ENCODE measurements at places on chromosomes 7 and 10. TPM values are rescaled to one million over a fixed set of nuclear protein-coding genes. Genes with fewer than 3 reads are reported as not detected.

CPN1 gene
- total RNA-seq, result not detected

DNA sequence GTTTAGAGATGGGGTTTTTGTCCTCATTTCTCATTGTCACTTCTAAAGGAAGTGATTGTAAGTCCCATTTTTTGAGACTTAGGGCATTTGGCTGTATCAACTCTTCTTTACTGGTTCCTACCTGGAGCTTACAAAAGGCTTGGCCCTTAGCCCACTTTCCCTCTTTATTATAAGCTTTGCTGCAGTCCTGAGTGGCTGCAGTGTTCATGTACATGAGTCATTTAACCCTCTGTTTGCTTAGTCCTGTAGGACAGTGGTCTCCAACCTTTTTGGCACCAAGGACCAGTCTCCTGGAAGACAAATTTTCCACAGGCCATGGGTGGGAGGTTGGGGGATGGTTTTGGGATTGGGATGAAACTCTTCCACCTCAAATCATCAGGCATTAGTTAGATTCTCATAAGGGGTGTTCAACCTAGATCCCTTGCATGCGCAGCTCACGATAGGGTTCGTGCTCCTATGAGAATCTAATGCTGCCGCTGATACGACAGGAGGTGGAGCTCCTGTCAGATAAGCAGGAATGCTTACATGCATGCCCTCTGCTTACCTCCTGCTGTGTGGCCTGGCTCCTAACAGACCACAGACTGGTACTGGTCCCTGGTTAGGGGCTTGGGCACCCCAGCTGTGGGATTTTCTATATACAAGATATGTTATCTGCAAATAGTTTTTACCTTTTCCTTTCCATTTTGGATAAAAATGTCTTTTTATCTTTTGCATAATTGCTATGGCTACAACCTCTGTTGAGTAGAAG, 99.7 kb downstream of the CCSER2 start:
- peaks cover 43% of the 10 kb centered on the region for H3K4me1 ChIP-seq
- H3K36me3 ChIP-seq, result no peaks in the 10 kb centered on the region
- no peak overlapping the region for H3K27ac ChIP-seq
- no peaks in the 10 kb centered on the region for H3K27me3 ChIP-seq
- no peak for DNase-seq

- H3K36me3 ChIP-seq, result no peaks in the 10 kb centered on the region
- H3K4me3 ChIP-seq, result no peak overlapping the region
- no peaks in the 10 kb centered on the region for H3K4me1 ChIP-seq
- no peak overlapping the region for H3K27ac ChIP-seq
- no peaks in the 10 kb centered on the region for H3K27me3 ChIP-seq
Measured at GRCh38 chr10:30591249-30591670, 38.3 kb downstream of the LYZL2 start.

MNX1 gene
- total RNA-seq, result not detected

Data from tibial nerve (tissue), 4 donors.